Stimulated activated CD4-positive, alpha-beta T cell treated with anti-CD3 and anti-CD28 coated beads, Interleukin-1b, Interleukin-23, amount 100 ng/mL, for 48 hours (primary cell): ENCODE measurements at places on chromosomes 12 and 14.
A peak's percentile ranks its signal among the peaks of the same experiment; 100 is the strongest.

DNA sequence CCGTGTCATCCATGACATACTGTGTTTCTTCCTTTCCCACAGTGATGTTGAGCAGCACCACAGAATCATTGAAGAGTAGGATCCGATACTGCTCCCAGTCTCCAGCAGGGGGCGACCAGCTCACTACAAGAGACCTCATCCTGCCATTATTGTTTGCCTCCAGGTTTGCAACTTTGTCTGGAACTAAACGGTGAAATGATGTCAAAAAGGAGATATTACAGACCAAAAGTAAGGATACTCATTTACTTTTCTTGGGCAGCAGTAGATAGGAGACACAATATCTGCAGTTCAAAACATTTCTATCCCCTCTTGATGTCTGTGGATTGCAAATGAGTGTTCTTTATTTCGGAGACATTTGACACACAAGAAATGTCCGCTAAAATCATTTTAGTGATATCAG lies 47.2 kb downstream of the PTPRB start:
- peak; percentile 51 for DNase-seq

- DNase-seq = no peak
Observed at GRCh38 chr12:78164154-78164553, 333.5 kb downstream of the NAV3 start.

DNA sequence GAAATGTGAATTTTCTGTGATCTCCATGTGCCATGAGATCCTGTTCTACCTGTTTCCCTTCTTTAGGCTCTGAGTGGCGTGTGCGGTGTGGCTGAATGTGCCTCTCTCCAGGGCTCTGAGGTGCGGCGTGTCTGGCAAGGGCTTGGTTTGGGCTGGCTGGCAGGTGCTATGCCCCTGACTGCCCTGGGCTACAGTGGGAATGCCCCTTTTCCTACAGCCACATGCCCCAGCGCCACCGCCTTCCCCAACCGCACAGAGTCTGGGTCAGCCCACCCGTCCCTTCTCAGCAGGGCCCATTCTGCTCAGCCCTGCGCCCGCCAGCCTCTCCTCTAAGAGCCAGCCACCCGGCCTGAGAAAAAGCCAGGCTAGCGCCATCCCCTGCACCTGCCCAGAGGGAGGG lies 24.7 kb downstream of the BTBD6 start:
- DNase-seq = no peak

GRCh38 chr14:92651106-92651757 lies 97.2 kb downstream of the LGMN start:
- peak; percentile 86 for DNase-seq

GRCh38 chr12:70982286-70982685 lies 61.7 kb upstream of the PTPRR start:
- DNase-seq = no peak

- DNase-seq = peak; percentile 16
Observed at GRCh38 chr12:56581418-56582145, 48.5 kb downstream of the BAZ2A start.

DNA sequence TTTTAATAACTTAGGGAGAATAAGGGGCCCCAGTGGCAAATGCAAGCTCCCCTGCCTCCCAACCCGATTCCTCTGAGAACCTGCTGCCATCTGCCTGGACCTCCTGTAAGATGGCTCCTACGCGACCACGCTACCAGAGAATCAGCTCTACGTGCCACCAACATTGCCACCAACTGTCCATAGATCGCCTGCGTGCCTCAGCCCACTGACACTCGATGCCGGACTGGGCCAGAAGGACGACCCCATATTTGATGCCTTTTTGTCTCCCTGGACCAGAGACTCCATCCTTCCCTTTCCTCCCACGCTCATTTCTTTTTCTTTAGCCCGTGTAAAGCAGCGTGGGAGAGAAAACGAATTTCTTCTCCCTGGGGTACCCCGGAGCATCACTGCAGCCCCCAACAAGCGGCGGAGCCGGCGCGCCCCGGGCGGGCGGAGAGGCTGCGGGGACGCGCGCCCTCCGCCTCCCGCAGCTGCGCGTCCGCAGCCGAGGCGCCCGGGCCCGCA lies 565 bp upstream of the KLHL42 start:
- no peak for DNase-seq

DNA sequence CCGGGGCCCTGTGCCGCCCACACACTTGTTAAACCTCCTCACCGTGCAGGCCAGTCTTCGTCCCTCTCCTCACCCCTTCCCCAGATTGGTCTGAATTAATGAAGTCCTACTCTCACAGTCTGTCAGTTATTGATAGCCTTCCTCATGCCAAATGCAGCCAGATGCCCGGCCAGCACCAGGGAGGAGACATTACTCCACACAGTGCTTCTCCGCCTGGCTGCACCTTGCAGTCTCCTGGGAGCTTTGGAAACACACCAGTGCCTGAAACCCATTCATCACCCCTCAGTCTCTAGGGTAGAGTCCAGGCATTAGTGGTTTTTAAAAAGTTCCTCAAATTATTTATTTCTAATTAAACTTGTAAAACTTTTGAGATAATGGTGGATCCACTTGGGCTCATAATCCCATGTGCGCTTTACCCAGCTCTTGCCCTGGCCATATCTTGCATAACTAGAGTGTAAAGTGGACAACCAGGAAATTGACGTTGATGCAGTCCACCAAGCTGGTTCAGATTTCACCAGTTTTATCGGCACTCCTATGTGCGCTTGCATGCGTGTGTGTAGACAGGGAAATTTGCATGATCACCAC lies 38.2 kb upstream of the TSPAN9 start:
- no peak for DNase-seq

DNA sequence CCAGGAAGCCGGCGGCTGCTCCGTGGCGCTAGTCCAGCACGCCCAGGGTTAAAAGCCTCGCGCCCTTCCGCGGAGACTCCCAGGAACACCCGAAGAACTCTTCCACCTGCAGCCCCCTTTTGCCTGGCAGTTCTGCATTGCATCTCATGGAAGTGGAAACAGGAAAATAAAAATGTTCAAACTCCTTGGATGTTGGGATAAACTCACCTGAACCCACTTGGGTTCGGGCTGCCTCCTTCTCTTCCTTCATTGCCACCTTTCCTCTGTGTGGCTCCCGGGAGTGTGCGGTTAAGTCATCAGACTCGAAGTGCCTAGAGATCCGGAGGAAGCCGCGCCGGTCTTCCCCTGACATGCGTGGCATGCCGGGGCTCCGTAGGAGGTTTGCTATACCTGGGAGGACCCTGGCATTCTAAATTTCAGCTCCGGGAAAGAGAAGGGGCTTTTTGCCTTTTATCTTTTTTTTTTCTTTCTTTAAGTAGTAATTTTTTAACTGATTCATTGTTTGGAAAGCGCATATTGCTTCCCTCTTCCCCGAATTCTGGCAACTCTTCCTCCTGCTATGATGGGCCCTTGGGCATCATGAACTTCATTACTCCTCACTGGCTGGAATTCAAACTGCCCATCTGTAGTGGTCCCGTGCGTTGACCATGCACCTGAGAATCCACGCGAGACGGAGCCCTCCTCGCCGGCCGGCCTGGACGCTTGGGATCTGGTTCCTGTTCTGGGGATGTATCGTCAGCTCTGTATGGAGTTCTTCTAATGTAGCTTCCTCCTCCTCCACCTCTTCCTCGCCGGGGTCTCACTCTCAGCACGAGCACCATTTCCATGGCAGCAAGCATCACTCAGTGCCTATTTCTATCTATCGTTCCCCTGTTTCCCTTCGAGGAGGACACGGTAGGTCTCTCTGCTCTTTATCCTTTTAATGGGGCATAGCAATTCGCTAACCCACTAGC lies 931.4 kb downstream of the DIO2 start:
- DNase-seq = no peak

- no peak for DNase-seq
Observed at GRCh38 chr14:103056322-103057027, 874 bp downstream of the CDC42BPB start.

DNA sequence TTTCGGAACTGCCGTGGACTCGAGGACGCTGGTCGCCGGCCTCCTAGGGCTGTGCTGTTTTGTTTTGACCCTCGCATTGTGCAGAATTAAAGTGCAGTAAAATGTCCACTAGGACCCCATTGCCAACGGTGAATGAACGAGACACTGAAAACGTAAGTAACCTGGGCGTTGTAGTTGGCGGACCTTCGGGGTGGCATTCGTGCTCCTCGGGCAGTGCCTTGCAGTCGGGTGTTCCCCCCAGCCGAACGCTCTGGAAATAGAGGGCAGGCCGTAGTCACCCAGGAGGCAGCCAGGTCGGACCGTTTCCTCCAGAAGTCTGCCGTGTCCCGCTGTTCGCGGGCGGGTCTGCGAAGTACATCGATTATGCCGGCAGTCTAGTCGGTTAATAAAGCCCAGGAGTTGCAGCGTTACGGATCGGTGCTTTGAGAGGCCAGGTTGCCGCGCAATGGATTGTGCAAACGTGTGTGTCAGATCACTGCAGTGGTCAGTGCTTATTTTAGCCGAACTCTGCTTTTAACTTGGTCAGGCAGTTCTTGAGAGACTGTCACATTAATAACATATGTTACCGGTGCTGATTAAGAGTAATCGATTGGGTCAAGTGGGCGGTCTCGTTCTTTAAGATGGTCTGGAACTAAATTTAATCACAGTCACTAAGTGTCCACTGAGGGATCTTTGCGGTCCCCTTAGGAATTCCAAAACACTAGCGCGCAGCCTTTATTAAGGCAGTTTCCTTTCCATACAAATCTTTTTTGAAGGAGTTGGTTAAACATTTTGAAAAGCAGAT lies 906 bp downstream of the MARK3 start:
- DNase-seq = peak; percentile 31

DNA sequence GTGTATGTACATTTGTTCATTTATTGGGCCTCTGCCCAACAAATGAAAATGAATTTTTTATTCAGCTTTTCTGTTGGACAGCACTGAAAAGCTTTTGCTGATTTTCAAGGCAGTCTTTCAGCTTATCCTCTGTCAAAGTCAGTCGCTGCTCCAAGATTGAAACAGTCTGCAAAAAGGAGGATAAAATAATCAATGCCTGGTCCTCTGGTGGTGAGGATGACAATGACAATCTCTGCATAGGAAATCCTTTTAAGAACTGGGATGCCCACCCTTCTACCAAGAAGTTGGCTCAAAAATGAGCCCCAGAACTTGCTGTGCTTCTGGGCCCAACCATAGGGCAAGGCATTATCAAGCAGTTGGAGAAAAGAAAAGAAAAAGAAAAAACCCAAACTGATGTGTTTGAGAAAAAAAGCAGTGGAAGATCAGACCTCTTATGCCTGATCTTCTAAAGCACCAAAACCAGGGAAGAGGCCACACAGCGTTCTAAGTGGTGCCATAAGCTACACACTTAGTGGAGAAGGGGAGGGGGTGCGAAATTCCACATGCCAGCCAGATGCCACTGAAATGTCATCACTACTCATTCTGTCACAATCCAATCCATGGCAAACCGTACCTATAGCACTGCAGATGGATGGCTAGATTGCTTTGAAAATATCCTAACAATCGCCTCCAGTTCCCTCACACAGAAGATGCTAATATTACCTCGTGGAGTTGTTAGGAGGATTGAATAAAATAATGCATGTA lies 69.0 kb upstream of the DUSP6 start:
- no peak for DNase-seq

DNA sequence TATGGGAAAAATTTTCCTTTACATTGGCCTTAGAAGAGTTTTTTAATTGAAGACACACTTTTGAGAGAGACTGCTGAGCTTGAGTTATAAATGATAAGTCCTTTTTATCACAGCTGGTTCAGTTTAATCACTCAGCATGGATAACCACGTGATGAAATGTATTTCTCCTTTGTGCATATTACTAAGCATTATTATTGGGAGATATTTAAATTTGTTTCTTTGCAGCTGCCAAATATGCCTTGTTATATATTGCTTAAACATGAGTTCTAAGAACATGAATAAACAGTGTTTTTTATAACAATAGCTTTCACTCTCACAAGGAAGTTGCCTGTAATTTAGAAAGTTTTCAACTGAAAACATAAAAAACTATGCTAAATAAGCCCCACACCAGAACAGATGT lies 293.5 kb upstream of the LRFN5 start:
- no peak for DNase-seq

- DNase-seq = no peak
Observed at GRCh38 chr12:30980955-30981662, 54.6 kb downstream of the TSPAN11 start.

GRCh38 chr12:105832806-105833205 lies 305.9 kb downstream of the NUAK1 start:
- DNase-seq = no peak

- no peak for DNase-seq
Observed at GRCh38 chr12:19021240-19021639, 108.3 kb upstream of the PLEKHA5 start.

- peak; percentile 14 for DNase-seq
Observed at GRCh38 chr14:102046337-102047278, 40.2 kb downstream of the HSP90AA1 start.

- DNase-seq = no peak
Observed at GRCh38 chr14:81144824-81145603, 75.7 kb downstream of the GTF2A1 start.
